Kasumi-1 (cell line): ENCODE measurements at places on chromosomes 5 and 9.

DNA sequence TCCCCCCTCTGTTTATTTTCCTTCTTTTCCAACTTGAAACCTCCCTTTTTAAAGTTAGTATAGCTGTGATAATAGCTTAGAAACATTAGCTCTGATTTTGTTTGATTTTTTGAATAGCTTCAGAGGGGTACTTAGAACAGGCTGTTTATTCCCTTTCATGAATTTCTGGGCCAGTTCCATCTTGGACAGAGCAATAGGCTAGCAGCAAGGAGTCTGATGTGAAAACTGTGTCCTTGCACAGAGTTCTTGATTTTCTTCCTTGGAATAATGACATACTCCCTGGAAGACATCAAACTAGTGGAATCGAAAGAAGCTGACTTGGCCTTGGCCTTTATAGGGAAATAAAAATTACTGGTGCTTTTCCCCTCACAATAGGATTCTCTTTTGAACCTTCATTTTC lies 32.9 kb downstream of the NTRK2 start:
- no peak for DNase-seq

- DNase-seq: no peak
Observed at GRCh38 chr5:5025774-5026408, 114.2 kb upstream of the ADAMTS16 start.

GRCh38 chr5:151182524-151182900 lies 24.9 kb upstream of the ANXA6 start:
- no peak for DNase-seq

DNA sequence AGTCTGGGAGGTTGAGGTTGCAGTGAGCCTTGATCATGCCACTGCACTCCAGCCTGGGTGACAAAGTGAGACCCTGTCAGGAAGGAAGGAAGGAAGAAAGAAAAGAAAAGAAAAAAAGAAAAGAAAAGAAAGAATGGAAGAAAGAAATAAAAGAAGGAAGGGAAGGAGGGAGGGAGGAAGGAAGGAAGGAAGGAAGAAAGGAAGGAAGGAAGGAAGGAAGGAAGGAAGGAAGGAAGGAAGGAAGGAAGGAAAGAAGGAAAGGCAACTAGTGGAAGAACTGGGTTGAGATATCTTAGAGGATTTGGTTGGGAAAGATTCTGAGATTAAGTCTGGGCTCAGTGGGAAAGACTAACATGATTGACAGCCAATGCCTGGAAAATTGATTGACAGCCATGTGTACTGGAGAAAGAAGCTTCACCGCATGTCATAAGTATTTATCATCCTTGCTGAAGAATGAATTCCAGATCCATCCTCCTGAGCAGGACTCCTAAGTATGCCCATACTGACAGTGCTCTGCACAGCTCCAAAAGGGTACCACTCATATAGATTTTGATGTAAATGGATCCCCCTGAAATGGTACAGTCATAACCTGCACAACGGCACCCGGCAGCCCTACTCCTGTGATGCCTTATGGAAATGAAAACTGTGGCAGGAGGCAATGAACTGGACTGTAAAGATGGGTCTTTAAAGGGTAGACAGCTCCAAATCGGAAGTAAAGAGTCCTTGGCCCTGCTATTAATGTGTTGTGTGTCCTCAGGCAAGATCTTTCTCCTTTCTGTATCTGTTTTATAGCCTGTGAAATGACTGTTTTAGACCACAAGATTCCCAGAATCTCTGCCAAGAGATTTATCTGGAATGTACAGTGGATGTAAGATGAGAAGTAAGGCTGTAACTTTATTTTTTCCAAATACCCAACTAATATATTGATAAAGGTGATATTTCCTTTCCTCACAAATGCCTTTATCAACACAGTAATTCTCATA lies 16.9 kb upstream of the ADRA1B start:
- DNase-seq: no peak

DNA sequence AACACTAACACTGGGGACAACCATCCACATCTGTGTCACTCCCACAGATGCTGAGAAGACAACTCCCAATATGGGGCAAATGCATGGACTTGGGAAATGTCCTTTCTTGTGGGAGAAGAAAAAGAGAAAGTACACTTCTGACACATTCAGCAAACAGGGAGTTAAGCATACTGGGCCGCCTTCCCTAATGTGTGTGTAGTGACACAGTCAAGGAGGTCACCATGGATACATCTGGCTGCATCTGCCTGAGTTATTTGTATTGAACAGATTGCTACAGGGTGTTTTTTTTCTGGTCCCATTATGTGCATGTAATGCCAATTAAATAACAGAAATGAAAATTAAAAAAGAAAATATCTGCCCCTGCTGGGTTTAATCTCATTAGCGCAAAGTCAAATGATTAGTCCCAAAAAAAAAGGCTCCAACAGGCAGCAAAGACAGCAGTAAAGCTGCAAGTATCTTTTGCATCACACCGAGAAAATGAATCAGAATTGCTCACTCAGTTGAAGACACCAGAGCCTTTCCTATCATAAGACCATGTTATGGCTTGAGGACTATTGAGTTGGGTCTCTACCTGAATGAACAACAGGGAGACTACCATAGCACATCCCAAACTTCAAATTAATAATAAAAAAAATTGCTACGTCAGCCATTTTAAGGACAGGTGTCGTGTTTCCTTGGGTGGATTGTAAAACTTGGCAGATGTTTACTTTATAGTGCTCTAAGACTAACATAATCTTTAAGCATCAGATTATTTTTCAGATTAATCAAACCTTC lies 395.9 kb downstream of the DTWD2 start:
- DNase-seq: no peak

- no peak for DNase-seq
Observed at GRCh38 chr5:174446988-174447387, 277.4 kb upstream of the MSX2 start.

DNA sequence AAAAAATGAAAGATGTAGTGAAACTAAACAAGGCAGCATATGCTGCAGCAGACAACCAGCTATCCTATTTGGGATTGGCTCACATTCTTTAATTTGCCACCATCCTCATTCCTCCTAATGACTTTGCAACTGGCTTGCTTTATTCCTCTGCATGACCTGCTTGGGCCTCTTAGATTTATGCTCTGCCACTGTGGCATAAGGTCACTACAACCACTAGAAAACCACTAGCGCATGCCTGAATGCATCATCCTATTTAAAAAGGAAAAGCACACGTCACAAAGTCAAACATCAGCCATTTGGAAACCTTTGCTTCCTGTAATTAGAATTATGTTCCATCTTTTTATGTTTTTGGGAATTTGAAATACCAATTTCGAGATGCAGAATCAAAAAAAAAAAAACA lies 40.8 kb upstream of the CCDC152 start:
- no peak for DNase-seq

GRCh38 chr5:95941756-95942155 lies 19.9 kb downstream of the ELL2 start:
- no peak for DNase-seq

GRCh38 chr9:126461029-126461428 lies 134.4 kb downstream of the MVB12B start:
- DNase-seq: no peak

DNA sequence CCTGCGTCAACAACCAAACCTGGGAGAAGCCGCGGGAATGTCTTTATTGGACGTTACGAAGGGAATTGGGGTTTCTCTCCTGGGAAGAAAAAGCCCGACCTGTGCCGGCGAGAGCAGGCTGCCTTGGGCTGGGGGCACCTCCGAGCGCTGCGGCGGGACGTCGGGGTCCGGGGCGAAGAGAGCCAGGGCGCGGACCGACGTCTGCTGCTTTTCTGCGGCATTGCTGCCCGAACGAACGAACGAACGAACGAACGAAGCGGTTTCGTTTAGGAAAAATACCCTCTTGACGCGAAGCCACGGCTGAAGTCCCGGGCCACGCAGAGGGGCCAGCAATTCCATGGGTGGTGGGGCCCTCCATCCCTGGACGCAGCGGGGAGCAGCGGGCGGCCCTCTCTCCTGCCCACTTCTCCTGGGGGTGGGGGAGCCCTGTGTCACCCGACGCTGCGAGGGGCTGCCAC lies 4.8 kb upstream of the PITX1 start:
- no peak for DNase-seq

DNA sequence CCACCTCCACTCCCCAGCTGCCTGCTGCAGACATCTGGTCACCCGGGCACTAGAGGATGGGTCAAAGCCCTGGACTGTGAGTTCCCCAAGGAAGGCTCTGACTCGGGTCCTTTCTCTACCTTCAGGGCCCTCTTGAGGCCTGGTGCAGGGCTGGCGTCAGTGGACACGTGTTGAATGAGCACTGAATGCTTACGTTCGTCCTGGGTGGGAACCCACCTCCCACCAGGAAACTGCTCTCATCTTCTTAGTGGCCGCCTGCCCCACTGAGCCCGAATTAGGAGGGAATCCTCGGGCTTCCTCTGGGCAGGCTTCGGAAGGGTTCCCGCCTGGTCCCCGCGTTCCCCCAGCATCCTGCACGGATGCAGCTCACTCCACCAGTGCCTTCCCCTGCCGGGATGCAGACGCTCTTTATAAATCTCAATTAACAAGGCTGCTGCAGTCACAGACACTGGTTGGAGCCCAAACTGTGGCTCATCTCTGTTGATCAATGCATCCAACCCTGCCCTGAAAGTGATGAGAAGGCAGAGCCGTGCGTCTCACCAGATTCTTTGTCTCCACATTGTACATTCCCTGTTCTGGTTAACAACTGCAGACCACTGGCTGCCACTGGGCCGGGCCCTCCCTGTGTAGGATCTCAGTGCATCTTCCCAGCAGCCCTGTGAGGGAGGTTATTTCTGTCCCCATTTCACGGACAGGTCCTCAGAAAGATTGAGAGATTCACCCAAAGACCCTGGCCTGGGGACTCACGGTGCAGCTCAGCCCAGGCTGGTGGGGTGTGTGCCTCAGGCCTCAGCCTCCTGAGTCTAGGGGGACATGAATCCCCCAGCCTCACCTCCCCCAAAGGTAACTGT lies 168.8 kb downstream of the GAPVD1 start:
- no peak for DNase-seq

GRCh38 chr9:33403941-33404787 lies 1.8 kb upstream of the AQP7 start:
- no peak for DNase-seq

- DNase-seq: no peak
Observed at GRCh38 chr5:172319708-172320441, 36.3 kb upstream of the UBTD2 start.

DNA sequence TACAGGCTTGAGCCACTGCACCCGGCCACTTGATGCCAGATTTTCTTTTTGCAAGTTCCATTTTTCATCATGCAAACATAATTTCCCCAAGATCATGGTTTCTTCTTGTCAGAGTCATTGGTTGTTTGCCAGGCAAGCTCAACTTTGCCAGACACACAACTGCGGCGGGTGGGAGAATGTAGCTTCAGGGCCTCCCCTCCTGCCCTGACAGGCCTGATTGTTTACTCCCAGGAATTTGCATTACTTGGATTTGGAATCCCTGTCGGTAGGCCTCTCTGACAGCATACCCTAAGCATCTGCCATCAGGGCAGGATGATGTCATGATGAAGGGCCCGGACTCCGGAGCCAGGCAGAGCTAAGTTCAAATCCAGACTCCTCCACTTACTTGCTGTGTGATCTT lies 15.1 kb downstream of the RPS14 start:
- DNase-seq: no peak

DNA sequence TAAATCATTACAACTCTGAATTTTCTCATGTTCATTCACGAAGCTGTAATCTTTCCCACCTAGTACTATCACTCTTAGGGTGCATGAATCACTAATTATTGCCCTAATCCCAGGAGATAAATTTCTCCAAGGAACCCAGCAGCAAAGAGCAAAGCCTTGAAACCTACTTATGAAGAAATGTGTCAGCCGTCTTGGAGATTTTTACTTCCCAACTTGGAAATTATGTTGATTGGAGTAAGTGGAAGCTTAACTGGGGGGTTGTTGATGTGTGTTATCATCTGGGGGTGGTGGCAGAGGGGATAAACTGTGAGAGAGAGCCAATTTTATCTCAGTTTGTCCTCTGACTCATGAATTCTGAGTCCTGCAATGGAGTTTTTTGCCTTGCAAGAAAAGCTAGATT lies 440.5 kb upstream of the WWC1 start:
- DNase-seq: no peak

- DNase-seq: no peak
Observed at GRCh38 chr9:88653406-88653805, 118.4 kb downstream of the NXNL2 start.

DNA sequence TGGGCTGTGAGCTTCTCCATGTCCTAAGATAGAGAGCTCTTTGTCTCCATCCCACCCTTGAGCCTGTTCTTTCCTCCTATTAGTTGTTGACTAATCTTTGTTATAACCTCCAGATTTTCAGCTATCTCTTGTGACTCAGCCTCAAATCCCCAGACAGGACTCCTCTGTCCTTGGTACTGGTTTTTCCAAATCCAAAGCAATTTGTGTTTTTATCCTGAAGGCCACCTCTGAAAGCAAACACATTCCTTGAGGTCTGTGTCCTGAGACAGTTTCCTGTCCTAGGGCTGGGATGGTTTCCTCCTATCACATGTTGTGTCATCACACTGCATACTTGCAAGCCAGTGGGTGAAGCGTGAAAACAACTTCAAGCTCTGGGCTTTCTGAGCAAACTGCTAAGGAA lies 8.5 kb downstream of the TNC start:
- DNase-seq: no peak

DNA sequence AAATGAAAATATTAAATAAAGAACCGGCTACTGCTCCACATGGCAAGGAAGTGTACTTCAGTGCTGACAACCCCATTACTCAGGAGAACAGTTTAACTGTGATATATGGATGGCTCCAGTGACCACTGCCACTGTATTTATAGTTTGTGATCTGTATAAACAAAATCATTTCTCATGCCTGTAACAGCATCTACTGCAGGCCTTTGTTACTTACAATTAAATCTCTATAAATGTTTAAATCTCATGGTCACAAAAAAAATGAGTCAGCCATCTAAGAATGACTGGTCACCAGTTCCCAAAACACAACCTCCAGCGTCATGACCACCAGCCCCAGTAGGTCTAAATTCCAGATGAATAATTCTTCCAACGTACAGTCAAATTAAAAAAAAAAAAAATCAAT lies 24.6 kb downstream of the SERINC5 start:
- DNase-seq: no peak

DNA sequence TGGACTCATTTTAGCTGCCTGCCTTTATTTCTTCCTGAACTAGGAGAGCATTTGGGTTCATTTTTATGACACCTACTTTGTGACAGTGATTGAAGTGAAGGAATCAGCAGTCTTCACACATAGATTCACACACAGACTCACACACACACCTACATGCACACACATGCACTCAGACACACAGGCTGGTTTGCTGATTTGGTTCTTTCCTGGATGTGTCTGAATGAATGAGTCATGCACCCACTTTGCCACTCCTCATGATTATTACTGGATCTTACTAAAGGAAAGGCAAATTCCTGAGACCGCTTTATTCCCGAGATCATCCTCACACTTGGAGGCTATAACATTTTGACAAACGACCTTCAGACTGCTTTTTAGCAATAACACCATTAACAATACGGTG lies 529.5 kb downstream of the AGTPBP1 start:
- no peak for DNase-seq
